ENCODE measurements at places on chromosomes 3 and 15.

- no peak for DNase-seq
Measured at GRCh38 chr15:51672913-51673857, 8.1 kb upstream of the SCG3 start.

DNA sequence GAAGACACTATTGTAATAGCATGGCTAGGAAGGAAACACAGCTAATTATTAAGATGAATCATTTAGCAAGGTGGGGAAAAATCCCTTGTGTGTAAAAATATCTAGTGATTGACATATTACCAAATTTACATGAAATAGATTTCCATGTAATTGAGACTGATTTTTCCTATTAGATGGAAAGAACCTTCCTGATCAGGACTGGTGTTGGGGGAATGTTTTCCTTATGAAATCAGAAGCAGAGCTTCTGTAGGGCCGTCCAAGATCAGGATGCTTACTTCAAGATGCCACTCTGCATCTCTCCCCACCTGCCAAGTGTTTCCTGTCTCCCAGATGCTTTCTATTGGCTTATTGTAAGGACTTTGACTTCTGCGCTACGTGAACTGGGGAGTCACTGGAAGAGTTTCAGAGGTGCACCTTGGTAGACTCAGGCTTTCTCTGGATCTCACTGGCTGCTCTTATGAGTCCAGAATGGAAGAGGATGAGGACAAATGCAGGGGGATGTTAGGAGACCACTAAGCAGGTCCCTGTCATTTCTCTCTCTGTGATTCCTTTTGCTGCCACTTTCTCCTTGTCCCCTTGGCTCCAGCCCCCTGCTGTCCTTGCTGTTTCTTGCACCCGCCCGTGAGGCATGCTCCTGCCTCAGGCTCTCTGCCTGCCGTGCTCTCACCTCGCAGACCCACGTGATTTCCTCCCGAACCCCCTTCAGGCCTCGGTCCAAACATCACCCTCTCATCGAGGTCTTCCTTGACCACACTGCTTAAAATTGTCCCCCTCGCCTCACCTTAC, 30.1 kb downstream of the BTD start:
- DNase-seq = no peak

- DNase-seq = no peak
Measured at GRCh38 chr3:171354049-171354705, 106.0 kb downstream of the TNIK start.

- DNase-seq = peak; percentile 45
Measured at GRCh38 chr15:37098468-37099318, 1.7 kb downstream of the MEIS2 start.

DNA sequence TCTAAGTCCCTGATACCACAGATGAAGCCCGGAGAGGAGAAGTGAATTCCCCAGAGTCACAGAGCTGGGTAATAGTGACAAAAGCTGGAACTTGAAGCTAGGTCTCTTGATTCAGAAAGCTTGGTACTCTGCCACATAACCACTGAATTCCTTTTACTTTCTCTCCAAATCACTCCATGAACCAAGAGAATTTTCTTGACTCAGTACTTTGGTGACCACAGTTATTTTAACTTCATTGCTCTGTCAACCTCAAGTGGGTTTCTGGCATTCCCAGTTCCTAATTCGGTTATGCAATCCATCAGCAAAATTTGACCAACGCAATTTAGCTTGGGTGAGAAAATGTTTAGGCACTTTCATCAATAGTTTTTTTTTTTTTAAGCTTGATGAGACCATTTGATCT, 61.0 kb upstream of the PPARG start:
- no peak for DNase-seq
